ENCODE measurements at places on chromosomes 16 and 17. TPM values are rescaled to one million over a fixed set of nuclear protein-coding genes. Genes with fewer than 3 reads are reported as not detected.

DNA sequence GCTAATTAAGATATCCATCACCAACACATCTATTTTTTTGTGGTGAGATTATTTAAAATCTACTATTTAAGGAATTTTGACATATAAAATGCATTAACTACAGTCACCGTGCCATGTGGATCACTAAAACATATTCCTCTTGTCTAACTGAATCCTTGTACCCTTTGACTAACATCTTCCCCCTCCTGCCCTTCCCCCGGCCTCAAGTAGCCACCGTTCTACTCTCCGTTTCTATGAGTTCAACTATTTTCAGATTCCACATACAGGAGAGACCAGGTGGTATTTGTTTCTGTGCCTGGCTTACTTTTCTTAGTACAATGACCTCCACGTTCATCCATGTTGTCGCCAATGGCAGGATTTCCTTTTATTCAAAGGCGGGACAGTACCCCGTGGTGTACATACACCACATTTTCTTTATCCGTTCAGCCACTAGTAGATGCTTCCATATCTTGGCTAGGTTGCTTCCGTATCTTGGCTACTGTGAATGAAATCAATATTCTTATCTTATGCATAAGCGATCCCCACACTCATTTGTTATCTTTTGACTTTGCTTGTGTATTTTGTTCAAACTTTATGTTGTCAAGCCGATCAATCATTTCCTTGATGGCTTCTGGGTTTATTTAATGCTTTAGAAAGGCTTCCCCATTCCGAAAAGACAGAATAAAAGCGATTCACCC is 134.7 kb downstream of the KCNJ12 start:
- no peak for DNase-seq

Gene TBX6
- total RNA-seq: 0.60 TPM

GRCh38 chr16:80914379-80915078 is 92.2 kb downstream of the CMC2 start:
- peak; percentile 41 for DNase-seq

Gene ODF4
- total RNA-seq: not detected

DNA sequence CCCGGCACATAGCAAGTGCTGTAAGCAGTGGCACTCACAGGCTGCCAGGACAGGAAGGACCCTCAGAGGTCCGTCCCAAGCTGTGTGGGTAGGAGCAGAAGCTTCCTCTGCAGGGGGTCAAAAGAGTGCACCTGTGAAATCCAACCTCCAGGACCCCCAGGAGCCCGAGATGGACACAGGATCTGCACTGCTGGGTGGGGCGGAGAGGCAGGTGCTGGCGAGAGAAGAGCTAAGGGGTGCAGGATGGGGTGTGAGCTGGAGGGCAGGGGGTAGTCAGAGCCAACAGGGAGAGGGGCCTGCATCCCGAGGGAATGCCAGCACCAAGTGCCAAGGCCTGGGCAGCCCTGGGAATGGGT is 650 bp upstream of the AANAT start:
- DNase-seq: no peak

- peak; percentile 93 for DNase-seq
Measured at GRCh38 chr17:74442670-74443515, 11.0 kb downstream of the GPRC5C start.

- DNase-seq: no peak
Measured at GRCh38 chr16:65675161-65675560, 553.3 kb upstream of the CDH11 start.

GRCh38 chr16:75287708-75288107 is 36.3 kb upstream of the BCAR1 start:
- no peak for DNase-seq

DNA sequence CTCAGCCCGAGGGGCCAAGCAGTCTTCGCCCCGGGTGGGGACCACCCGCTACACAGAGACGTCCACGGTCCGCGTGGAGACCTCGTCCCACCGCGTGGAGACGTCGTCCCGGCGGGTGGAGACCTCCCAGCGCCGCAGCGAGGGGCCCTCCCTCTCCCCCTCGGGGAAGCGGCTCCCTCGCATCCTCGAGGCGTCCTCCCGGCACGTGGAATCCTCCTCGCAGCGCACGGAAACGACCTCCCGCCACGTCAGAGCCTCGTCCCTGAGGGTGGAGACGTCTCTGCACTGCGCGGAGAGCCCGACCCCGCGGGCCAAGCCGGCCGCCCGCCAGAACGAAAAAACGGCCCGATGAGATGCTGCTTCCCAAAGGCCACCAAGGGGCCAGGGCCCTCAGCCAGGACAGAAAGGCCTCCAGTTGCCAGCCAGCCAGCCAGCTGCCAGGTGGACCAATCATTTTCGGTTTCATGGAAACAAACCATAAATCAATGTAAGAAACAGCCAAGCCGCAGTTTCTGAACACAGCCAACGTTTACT is 424 bp downstream of the C17orf100 start:
- no peak for DNase-seq

DNA sequence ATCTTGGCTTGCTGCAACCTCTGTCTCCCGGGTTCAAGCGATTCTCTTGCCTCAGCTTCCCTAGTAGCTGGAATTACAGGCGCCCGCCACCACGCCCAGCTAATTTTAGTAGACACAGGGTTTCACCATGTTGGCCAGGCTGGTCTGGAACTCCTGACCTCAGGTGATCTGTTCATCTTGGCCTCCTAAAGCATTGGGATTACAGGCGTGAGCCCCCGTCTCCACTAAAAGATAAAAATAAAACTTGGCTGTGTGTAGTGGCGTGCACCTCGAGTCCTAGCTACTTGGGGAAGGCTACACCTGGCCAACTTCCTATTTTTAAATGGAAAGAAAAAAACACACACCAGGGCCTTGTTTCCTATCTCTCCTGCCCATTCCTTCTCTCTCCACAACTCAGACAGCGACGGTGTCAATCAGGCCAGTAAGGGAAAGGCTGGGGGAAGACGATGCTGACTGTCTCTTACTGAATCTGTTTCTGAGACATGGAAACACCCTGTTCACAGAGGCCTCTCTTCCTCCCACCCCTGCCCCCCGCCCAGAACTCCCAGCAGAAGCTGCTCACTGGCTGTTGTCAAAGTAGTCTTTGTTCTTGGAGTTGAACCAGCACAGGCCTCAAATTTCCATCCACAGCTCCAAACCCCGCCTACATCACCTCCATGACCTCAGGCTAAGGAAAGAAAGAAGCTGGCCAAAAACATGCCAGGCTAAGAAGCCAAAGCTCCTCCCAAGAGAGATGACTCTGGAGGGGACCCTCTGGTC is 96.6 kb downstream of the NXN start:
- DNase-seq: peak; percentile 67

DNA sequence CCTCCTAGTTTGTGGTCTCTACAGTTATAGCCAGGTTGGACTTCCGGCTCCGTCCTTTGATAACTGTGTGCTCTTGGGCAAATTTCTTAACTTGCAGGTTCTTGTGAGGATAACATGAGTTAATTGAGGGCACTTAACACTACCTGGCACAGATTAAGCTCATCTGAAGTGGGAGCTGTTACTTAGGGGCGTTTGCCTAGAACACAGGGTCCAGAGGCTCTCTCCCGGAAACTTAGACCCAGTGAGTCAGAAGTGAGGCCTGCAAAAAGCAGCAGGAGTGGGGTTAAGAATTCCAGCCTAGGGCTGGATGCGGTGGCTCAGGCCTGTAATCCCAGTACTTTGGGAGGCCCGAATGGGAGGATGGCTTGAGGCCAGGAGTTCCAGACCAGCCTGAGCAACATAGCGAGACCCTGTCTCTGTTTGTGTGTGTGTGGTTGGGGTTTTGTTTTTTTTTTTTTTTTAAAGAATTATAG is 1.4 kb downstream of the MVP start:
- DNase-seq: peak; percentile 70

DNA sequence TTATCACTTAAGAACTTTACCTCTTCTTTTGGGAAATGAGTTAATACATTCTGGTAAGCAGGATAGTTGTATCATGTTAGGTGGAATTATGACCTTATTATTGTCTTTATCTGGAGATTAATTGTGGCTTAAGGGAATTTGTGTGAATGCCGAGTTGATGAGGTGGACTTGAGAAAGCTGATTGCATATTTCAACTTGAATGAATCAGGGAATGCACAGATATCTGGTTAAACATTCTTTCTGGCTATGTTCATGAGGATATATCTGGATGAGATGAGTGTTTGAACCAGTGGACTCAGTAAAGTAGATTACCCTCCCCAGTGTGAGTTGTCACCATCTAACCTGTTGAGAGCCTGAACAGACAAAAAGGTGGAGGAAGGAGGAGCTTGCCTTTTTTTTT is 326.1 kb upstream of the GOT2 start:
- no peak for DNase-seq

DNA sequence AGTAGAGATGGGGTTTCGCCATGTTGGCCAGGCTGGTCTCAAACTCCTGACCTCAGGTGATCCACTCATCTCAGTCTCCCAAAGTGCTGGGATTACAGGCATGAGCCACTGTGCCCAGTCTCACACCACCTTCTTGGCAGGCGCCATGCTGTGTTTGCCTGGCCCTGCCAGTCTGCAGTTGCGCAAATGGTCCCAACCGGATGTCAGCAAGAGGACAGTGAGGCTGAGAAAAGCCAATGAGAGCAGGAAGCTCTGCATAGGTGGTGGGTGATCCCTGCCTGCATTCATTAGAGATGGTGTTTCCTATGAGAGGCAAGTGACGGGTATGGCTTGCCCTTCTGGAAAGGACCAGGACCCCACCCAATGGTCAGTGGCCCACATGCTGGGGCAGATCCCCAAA is 59.3 kb downstream of the PECAM1 start:
- DNase-seq: no peak

Gene GDPD3
- total RNA-seq: 0.67 TPM

Gene FLII
- total RNA-seq: 110 TPM

DNA sequence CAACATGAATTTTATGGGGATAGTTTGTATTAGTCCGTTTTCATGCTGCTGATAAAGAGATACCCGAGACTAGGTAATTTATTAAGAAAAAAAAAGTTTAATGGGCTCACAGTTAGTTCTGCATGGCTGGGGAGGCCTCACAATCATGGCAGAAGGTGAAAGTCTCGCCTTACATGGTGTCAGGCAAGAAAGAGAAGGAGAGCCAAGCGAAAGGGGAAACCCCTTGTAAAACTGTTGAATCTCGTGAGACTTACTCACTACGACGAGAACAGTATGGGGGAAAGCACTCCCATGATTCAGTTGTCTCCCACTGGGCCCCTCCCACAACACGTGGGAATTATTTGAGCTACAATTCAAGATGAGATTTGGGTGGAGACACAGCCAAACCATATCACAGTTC is 181.5 kb downstream of the PRKCA start:
- DNase-seq: no peak

Gene APRT
- 101 TPM for total RNA-seq

DNA sequence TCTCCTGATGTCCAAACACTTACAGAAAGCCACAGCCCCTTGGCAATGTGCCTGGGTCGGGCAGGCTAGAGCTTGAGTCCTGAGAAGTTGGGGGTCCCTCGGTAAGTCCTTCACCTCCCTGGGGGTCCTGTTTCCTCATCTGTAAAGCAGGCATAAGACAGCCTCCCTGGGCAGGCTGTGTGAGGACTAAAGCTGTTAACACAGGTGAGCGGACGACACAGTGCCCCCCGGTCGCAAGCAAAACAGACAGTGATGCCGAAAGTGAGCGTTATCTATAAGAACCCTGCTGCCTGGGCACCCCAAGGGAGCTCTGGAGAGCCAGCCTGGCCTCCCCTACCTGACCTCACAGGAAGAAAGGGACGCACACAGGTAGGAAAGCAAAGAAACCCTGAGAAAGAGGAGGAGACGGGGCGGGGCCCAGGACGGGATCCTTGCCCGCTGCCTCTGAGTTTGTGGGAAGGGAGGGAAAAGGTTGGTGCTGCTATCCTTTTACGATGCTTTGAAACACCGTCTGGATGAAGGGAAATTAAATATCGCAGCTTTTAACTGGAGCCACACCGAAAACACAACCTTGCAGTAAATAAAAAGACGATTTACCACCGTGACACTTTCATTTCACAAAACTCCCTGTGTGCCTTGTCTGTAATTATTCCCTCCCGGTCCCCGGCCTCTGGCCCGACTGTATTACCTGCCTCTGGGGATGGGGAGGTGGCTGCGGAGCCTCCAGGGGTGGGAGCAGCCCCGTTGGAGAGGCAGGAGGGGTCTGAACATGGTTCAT is 67.1 kb downstream of the ENGASE start:
- DNase-seq: no peak

DNA sequence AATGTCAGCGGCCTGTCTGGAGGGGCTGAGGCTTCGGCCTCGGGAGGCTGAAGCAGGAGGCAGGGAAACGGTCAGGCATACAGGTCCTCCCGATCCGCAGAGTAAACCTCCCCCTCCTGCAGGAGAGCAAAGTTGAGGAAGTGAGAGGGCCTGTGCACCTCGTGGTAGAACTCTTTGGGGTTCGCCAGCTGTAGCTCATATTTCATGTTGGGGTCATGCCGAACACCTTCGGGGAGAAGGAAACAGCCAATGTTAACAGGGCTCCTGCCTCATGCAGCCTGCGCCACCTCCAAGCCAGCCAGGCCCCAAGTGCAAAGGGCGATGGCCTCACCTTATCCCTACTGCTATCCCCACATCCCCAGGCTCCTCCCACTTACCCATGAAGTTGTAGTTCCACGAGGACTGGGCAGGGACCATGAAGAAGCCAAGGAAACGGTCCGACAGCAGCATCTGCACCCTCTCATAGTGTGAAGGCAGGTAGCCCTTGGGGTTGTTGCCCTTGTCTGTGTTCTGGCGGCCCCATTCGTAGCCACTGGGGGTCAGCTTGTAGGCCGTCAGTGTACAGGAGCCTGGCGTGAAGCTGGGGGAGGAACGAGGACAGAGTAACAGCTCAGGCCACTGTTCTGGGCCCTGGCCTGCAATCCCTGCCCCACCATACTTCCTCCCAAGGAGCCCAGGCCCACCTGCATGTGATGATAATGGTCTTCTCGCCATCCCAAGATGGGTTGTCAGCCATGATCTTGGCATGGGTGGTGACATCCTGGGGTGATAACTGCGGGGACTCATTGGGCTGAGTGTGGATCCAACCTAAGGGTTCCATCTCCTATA is 1.3 kb upstream of the RILP start:
- DNase-seq: no peak

- no peak for DNase-seq
Measured at GRCh38 chr16:56673921-56674320, 4.3 kb downstream of the MT1H start.

DNA sequence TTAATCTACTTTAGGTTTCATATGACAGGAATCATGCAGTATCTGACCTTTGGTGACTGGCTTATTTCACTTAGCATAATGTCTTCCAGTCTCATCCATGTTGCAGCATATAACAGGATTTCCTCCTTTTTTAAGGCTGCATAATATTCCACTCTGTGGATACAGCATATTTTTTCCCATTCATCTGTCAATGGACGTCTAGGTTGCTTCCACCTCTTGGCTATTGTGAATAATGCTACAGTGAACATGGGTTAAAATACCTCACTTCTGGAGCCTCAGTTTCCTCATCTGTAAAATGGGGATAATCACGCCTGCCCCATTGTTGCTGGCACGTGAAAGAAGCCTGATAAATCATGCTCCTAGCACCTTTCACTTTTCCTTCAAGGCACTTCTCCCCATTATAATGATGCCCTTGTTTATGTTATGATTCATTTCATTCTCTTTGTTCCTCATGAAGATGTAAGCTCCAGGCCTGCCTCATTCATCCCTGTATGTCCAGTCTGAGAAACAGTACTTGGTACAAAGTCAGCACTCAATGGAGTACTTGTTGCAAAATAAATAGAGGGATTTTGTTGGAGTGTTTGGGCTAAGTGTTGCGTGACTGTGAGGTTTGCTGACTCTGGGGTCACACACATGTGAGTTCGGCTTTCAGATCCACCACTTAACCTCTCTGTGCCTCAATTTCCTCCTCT is 59.6 kb downstream of the ABAT start:
- DNase-seq: no peak

GRCh38 chr17:67359960-67360791 is 6.2 kb downstream of the PSMD12 start:
- DNase-seq: no peak

- no peak for DNase-seq
Measured at GRCh38 chr17:49723423-49723822, 15.7 kb upstream of the SLC35B1 start.

Gene CBFA2T3
- 0.07 TPM for total RNA-seq

All from hepatocyte (in vitro differentiated cells).